ENCODE measurements at places on chromosomes 5 and 9.

DNA sequence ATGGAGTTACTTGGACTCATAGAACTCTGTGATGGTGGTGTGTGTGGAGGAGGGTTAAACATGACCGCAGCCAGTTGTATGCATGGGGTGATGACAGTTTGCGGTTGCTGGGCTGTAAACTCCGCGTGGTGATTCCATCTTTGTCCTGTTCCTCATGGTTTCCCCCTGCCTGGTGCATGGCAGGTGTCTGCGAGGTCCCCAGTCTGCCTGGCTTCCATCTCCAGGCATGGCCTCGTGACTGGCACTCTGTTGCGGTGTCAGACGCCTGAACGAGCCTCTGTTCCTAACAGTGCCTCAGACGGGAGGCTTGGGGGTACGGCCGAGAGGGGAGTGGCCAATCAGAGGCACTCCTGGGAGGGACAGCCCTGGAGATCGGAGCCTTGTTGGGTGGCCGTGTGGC is 33.9 kb upstream of the SH3PXD2B start:
- no peak for DNase-seq

DNA sequence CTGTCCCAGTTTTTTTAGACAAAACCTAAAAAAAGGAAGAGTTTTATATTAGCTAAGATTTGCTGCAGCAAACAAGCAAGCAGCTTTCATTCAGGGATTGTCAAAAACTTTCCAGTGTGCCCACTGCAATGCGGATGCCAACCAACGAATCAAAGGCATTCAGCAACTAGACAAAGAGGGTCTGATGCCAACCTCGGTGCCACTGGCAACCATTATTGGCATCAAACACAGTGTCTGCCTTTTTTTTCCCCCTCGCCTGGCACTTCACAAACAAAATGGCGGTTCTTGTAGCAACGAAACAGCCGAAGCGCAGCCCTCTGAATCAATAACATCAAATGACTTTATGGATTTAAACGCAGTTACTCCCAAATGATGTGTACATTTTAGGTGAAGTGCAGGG is 10.4 kb downstream of the NFIB start:
- DNase-seq, result no peak

GRCh38 chr5:30548580-30549305 is 644.7 kb upstream of the CDH6 start:
- DNase-seq, result no peak

GRCh38 chr5:168743617-168744016 is 164.4 kb upstream of the PANK3 start:
- no peak for DNase-seq

Measured in T47D (cell line).